Activated T-helper 1 cell treated with Interleukin-2 at 50 U/mL for 16 hours (primary cell): ENCODE measurements at places on chromosomes 7 and 10.

DNA sequence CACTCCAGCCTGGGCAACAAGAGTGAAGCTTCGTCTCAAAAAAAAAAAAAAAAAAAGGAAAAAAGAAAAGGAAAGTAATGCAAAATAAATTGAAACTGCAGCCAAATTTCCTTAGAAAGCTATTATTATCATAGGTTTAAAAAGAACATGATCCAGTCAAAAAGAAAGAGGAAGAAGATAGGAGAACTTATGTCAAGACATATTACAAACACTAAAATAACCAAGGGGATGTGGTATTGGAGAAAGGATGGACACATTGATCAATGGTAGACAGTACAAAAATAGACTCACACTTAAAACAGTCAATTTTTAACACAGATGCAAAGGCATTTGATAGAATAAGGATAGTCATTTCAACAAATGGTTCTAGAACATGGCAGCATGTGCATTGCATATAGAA is 27.3 kb upstream of the PFKP start:
- no peak for DNase-seq

DNA sequence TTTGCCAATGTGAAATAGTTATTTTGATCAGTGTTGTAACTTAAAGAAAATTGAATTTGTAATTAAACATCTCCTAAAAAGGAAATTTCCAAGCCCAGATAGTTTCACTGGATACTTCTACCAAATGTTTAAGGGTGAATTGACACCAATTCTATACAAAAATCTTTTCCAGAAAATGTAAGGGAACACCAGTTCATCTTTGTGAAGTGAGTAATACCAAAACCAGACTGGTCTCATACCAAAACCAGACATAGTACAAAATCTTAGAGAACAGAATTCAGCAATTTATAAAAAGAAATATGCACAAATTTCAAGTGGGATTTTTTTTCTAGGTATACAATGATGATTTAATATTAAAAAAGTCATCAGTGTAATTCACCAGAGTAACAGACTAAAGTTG is 86.0 kb upstream of the ZNF32 start:
- DNase-seq: no peak

GRCh38 chr7:25405736-25406135 is 177.4 kb upstream of the NPVF start:
- no peak for DNase-seq

- no peak for DNase-seq
Observed at GRCh38 chr7:96993980-96994379, 11.4 kb upstream of the DLX6 start.

GRCh38 chr7:68978710-68979109 is 619.6 kb upstream of the AUTS2 start:
- DNase-seq: no peak

DNA sequence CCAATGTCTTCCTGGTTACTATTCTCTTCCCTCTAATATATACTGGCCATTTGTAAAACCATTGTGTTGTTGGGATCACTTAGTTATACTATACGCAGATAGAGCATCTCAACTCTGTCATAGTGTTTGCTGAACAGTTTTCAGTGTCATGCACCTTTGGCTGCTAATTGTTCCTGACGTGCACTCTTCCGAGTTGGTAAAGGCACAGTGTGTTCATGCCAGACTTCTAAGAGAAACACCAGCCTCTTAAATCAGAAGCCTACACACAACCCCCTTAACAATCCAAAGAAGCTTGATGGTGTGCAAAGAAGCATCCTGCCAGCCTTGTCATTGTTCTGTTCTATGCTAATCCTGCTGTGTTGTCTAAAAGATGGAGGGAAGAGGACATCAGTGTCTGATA is 131.1 kb downstream of the MAPK8 start:
- DNase-seq: no peak

GRCh38 chr10:132527339-132528063 is 10.1 kb upstream of the INPP5A start:
- no peak for DNase-seq

GRCh38 chr7:148304456-148304855 is 286.1 kb upstream of the C7orf33 start:
- DNase-seq: no peak

- no peak for DNase-seq
Observed at GRCh38 chr7:108415821-108416536, 40.3 kb downstream of the NRCAM start.

GRCh38 chr10:12899546-12899945 is 102.0 kb downstream of the CCDC3 start:
- DNase-seq: no peak
